ENCODE measurements at places on chromosomes 5 and 9.

DNA sequence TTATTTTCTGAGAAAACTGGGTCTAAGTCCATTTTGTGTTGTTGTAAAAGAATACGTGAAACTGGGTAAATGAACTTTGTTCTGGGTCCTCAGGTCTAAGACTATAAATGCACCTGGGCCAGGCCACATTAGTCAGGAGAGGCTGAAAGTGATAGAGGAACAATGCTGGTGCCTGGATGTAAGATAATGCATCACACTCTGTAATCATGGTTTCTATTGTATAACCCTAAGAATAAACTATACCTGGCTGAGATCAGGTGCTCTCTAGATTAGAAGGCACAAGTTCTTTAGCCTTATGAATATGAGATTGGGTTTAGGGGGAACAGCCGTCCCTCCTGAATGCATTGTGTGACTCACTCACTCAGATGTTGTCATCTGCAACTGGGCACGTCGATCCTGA, 675.5 kb downstream of the HTR1A start:
- no peak for DNase-seq

GRCh38 chr5:146707316-146707715, 171.2 kb downstream of the PPP2R2B start:
- no peak for DNase-seq

DNA sequence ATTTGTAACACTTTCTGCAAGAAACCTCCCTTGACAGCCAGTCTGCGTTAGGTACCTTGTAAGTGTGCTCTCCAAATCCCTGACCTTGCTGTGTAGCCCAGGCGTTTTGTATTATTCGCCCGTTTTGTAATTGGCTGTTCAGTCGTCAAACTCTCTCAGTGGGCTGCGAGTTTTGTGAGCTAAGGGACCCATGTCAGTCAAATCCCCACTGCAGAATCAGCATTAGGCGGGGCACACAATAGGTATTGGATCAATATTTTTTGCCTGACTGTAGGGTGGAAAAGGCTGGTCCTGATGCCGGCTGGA, 665 bp downstream of the DNAJC18 start:
- DNase-seq, result no peak

DNA sequence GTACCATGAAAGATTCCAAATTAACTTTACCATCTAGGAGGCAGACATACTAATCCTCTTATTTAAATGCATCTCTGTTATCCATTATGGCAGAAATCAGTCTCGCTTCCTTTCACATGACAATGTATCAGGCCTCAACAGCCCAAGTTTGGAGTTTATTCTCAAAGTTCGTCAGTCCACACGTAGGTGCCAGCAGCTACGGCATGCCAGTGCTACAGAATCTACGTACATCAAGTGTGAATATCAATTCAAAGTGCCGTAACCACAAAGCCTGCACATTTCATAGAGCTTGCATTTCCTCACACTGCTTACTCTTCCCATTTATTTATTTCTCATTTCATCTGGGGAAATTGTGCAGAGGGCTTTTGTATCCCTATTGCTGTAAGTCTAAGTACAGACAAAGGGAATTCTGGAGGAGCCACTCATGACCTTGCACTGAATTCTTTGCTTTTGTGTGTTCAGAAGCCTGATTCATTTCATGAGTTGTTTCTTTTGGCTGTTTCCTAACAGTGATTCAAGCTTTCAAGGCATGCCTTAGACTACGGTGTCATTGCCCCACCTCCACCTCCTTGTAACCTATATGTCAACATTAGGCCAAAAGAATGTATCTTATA, 10.0 kb downstream of the ENC1 start:
- DNase-seq, result peak; percentile 88

DNA sequence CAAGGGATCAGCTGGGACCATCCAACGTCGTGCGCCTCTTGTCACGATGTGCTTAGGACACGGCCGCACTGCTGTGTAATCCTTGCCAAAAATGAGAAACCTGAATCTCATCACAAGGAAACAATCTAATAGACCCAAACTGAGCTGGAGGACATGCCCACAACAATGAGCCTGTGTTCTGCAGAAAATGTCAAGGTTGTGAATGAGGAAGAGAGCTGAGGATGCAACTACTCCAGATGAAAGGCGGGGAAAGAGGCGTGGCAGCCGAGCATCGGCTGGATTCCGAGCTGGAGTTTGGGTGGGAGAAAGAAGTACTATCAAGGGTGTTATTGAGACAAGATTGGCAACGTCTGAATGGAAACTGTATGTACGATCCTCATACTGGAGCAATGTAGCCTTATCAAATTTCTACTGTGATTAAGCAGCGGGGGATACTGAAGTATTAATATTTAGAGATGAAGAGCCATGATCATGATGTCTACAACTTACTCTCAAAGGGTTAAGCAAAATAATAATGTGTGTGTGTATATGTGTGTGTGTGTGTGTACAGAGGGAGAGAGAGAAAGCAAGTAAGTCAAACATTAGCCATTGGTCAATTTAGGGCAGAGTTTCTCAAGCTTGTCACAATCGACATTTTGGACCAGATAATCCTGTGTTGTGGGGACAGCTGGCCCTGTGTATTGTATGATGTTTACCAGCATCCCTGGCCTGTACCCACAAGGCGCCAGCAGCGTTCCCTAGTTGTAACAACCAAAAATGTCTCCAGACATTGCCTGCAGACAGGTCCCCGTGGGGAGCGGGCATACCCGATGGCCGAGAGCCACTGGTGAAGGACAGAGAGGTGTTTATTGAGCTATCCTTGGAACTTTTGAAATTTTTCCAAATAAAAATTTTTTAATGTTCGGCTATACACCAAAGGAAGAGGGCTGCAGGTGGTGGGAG, 46.5 kb downstream of the DUSP1 start:
- DNase-seq, result no peak

- no peak for DNase-seq
Observed at GRCh38 chr5:81246697-81247096, 13.6 kb downstream of the CKMT2 start.
